K562 (cell line): ENCODE measurements at places on chromosomes 7 and 10. TPM values are rescaled to one million over a fixed set of nuclear protein-coding genes. Genes with fewer than 3 reads are reported as not detected.

NPTX2 gene
- total RNA-seq = 0.07 TPM in 1 of 2 replicates, not detected in the other

SPDYE6 gene
- not detected in 2 replicates for total RNA-seq

TRIM50 gene
- 0.11 TPM in 1 of 2 replicates, not detected in the other for total RNA-seq

- DNase-seq = no peak
- H3K36me3 ChIP-seq = peaks cover 7% of the 10 kb centered on the region; the same call in 1 of the 3 replicates
- H3K4me1 ChIP-seq = 0 out of 3 replicates have a peak, but pooled peaks cover under 1% of the 10 kb centered on the region
- H3K27me3 ChIP-seq = no peaks in the 10 kb centered on the region; the same call in 2 of the 3 replicates
- H3K4me3 ChIP-seq = no peak overlapping the region
- no peak overlapping the region for H3K27ac ChIP-seq
Observed at GRCh38 chr10:71365366-71365765, 31.4 kb upstream of the CDH23 start.

DNA sequence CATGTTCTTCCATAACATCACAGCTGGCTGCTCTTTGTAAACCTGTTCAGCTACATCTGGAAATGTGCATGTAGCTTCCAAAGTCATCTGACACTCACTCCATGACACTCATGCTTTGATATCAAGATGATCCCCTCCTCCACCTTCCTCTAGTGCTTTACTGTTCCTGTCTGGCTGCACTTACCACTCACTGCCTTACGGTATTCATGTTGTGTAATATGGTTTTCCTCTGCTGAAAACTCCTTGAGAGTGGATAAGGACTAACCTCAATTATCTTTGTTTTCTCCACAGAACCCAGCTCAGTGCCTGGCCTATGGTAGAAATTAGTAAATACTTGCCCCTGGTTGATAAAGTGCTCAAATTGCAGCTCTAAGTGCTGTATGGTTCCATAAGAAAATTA, 483.9 kb downstream of the HTR7 start:
- H3K27ac ChIP-seq = no peak overlapping the region
- no peaks in the 10 kb centered on the region for H3K27me3 ChIP-seq
- H3K4me1 ChIP-seq = no peaks in the 10 kb centered on the region
- DNase-seq = no peak
- no peaks in the 10 kb centered on the region for H3K36me3 ChIP-seq
